ENCODE measurements at places on chromosomes 5 and 9.
A peak's percentile ranks its signal among the peaks of the same experiment; 100 is the strongest.

GRCh38 chr9:134317400-134317789, 8.9 kb upstream of the RXRA start:
- DNase-seq: no peak

DNA sequence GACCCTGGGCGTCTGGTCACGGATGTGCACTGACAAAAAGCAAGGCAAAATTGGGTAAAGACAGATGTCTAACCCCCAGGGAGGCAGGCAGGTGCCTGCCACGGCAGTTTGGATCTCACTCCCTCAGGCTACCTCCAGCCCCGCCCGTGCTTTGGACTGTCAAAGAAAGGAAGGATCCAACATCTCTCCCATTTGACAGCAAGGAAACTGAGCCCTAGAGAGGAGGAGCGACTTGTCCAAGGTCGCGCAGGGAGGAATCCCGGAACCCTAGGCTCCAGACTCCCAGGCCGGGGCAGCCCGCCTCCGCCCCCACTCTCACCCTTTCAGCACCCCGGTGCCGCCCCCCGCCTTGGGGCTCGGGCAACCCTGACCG, 376 bp downstream of the GOLGA1 start:
- DNase-seq: no peak

DNA sequence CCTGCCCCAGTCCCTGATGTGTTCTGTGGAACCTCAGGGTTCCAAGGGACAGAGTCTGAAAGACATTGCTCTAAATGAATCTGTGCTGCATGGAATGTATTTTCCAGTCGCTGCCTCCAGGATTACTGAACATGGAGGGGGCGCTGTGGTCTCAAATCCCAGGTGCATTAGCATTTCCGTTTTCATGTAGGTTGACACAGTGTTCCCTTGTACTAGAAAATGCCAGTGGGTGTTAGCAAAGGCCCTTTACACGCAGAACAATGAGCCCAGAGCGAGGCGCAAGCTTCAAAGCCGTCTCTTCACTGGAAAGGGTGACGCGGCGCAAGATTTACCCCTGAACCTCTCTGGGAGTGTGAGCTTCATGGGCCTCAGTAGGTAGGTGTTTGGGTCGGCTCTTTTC, 308.3 kb downstream of the SLIT3 start:
- DNase-seq: peak; percentile 53

DNA sequence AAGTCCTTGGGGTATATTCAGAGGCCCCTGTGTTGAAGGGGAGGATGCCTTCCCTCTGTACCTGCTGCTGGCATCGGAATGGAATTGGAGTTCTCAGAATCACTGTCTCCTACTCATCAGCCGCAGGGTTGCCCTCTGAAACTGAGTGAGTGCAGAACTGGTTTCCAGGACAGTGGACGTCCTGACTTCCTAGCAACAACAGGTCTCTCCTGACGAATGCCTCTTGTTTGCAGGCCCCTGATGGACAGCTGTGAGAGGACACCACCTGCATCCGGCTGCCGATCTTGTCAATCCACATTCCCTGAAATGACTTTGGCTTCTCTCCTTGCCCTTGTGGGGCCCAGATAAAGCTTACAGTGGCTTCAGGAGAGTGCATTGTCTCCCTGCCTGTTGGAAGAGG, 274.5 kb downstream of the NSG2 start:
- DNase-seq: no peak

DNA sequence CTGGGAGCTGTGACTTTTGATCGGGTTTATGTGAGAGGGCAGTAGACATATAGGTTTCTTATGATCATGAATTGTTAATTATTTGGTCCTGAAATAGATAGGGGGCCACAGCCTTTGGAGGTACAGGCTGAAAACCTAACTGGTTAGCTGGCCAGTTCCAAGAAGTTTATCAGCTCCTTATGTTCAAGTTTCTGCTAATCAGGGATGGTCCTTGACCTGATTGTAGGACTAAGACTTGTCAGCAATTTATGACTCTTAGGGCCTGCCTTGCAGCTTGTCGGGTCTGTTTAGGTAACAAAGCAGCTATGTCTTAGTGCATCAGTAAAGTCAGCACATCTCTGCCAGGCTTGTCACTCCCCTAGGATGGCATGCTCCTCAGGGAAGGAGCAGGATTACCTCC, 151.8 kb upstream of the RUSC2 start:
- no peak for DNase-seq

GRCh38 chr9:129432297-129433154, 188.4 kb downstream of the C9orf50 start:
- DNase-seq: no peak

- DNase-seq: no peak
Measured at GRCh38 chr5:170173227-170173626, 59.6 kb upstream of the C5orf58 start.

DNA sequence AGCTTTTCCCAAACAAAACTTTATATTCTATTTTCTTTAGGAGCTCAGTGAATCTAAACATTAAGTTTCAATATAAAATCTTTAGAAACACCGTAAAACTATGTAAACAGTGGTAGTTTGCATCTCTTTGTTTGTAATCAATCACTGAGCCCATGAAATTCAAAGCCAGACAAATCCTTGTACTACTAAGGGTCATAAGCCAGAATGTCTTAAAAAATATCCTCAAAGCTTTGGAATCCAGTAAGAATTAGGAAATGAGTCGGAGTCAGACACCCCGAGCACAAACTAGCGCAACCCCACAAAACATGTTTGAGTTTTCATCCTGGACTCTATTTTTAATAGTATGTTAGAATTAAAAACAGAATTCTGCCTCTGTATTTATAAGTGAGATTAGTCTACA, 153.8 kb downstream of the HSPA4 start:
- DNase-seq: no peak

DNA sequence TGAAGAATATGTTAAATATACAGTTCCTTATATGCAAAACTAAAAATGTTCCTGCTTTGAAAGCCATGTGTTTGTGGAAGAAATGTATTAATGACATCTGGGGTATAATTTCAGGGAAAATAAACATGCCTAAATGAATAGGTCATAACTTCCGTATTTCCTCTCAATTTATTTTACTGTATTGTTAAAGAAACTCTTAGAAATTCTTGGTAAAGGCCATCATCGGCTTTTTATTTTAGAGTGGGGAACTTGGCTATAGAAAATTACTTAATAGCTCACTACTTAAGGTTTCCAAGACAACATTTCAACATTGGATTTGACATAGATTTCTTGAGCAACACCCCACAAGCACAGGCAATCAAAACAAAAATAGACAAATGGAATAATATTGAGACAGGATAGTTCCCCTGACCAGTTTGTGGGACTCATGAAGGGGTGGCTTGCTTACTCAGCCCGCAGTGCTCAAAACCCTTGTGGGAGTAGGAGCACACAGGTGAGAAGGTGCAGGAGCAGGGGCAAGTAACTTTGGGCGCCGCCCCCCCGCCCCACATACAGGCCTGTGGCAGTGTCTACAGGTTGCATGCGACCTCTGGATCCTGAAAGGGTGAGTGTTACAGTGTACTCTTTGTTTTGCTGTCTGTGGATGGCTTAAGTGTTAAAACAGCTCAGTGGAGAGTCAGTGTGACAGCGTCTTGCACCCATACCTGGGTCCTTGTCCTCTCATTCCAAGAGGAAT, 891.4 kb upstream of the C9orf72 start:
- DNase-seq: no peak

DNA sequence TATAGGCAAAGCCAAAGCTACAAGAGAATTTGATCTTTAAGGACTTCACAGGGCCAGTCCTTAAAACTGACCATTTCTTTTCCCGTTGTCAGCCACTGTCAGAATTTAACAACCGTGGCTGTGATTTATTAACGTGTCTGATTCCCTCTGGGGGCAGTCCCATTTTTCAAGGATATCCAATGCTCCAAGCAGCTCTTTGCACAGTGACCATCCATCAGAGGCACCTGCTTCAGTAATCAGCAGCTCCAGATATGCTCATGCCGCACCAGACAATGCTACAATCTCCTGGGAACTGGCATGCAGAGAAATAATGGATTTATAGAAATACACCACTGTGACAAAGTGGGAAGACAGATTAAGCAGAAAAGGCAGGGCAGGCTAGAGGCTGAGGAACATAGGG, 163.3 kb upstream of the PPP1R2B start:
- DNase-seq: no peak

GRCh38 chr9:93827545-93828330, 127.4 kb downstream of the BARX1 start:
- peak; percentile 89 for DNase-seq

- no peak for DNase-seq
Measured at GRCh38 chr9:37528652-37529471, 43.1 kb downstream of the POLR1E start.

GRCh38 chr5:95029569-95030366, 255.1 kb downstream of the MCTP1 start:
- no peak for DNase-seq

DNA sequence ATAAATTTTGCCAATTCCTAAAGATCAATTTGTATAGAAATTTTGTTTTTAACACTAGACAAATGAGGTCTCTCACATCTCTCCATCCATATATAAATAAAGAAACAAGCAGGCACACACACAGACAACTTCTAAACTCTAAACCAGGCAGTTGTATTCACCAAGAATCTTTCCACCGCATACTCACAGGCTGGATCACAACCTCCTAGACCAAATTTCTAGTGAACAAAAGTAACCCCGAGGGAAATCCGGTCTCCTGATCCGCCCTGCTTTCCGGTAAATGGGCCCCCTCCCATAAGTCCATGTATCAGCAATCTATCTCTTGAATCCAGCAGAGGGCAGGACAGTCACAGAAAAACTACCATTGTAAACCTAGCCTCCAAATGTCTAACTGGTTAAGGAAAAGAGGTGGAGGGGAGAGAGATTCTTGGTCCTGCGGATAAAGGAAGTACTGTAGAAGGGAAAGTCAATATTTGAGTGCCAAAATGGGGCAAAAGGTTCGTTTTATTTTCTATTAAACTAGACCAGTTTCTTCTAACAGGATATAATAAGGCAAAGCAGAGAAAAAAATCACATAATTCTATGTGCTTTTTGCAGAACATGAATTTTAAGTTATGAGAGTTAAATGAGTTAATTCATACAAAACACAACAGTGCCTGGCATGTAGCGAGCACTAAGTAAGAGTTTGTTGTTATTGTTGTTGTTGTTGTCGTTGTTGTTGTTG, 4.8 kb upstream of the SMU1 start:
- peak; percentile 75 for DNase-seq

DNA sequence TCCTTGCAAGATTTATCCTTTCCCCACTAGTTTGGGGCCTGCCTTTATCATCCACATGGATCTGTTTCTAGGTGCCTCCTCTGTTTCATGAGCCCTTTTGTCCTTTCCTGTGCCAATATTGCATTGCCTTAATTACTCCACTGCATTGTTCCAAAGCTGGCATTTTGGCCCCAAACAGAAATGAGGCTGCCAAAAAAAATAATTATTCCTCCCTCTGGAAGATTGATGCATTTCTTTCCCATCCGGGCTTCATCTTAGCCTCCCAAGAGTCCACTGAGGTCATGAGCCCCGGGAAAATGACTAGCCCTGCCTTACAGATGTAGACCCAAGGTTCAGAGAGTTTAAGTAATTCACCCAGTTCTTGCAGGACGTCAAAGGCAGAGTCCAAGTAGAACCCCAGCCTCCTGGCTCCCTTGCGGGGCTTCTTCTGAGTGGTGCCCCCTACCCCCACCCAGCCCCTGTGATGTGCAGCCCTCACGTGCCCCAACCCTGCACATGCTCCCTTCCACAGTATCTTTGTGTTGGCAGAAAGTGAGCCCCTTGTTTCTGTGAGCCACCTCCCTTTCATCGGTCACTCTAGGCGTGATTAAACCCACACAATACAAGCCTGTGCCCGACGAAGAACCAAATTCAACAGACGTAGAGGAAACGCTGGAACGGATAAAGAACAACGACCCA, 62.1 kb downstream of the TMOD1 start:
- no peak for DNase-seq

- DNase-seq: no peak
Measured at GRCh38 chr9:35689542-35690293, at the start of gene TPM2. Gene TPM2, minus strand, starts transcription at chr9:35689925. Its CDS starts 108 bp downstream, at chr9:35689817.

GRCh38 chr5:143376911-143377813, 26.3 kb downstream of the NR3C1 start:
- no peak for DNase-seq

DNA sequence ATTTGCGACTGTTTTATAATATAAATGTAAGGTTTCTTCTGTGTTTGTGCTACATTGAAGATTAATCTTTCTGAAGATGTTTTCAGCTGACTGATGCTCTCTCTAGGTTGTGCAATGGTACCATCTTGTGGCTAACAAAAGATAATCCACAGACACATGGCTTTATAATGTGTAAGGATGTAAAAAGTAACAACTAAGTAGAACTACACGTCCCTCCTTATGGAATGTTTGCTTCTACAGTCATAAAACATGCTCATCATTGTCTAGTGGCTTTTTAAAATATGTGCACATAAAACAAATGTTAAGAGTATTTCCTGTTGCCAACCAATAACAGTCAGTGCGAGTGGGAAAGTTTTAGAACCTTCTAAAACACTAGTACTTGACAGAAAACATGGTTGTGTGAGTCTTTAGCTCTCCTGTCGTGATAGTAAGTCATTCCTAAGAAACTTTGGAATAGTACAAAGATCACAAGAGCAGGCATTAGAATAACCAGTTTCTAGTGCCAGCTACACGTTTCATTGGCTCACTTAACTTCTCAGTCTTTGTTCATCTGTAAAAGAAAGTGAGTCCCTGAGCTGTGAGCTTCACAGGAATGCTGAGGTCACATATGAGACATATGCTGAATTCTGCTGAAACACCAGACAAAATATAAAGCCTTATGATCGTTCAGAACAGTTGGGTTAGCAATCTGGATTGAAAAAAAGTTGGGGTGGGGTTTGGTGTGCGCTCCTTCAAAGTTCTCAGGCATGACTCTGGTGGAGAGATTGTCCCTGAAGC, 75.7 kb upstream of the GLIS3 start:
- DNase-seq: peak; percentile 6

GRCh38 chr9:19180991-19181390, 49.5 kb upstream of the DENND4C start:
- no peak for DNase-seq

DNA sequence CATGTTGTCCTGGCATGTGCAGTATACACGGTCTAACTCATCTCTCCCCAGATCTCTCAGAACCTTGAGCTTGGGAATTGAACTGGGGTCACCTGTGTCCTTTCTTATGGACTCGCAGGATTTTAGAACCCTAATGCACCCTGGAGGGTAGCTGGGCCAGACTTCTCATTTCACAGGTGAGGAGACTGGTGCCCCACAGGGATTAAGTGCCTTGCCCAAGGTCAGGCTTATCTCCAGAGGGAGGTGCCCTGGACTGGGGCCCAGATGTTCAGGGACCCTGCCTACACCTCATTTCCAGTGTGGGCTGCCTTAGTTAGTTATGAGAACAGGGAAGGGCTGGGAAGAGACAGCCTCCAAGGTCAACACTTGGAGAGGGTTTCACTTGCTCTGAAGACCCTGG, 4.0 kb upstream of the NUP214 start:
- no peak for DNase-seq

GRCh38 chr5:75389430-75389829, 52.4 kb downstream of the HMGCR start:
- DNase-seq: no peak

- DNase-seq: no peak
Measured at GRCh38 chr5:67268231-67269021, 71.8 kb upstream of the CD180 start.

GRCh38 chr9:117234103-117234502, 180.8 kb downstream of the ASTN2 start:
- DNase-seq: no peak

GRCh38 chr9:20512106-20512505, 110.2 kb downstream of the MLLT3 start:
- no peak for DNase-seq

- no peak for DNase-seq
Measured at GRCh38 chr9:21144603-21145002, 3.0 kb upstream of the IFNW1 start.

- DNase-seq: no peak
Measured at GRCh38 chr5:149030838-149031397, 31.9 kb downstream of the SH3TC2 start.

- no peak for DNase-seq
Measured at GRCh38 chr9:94159069-94159939, 75.0 kb downstream of the PTPDC1 start.

Data from HEK293T (cell line).